ENCODE measurements at places on chromosomes 7 and 10.

DNA sequence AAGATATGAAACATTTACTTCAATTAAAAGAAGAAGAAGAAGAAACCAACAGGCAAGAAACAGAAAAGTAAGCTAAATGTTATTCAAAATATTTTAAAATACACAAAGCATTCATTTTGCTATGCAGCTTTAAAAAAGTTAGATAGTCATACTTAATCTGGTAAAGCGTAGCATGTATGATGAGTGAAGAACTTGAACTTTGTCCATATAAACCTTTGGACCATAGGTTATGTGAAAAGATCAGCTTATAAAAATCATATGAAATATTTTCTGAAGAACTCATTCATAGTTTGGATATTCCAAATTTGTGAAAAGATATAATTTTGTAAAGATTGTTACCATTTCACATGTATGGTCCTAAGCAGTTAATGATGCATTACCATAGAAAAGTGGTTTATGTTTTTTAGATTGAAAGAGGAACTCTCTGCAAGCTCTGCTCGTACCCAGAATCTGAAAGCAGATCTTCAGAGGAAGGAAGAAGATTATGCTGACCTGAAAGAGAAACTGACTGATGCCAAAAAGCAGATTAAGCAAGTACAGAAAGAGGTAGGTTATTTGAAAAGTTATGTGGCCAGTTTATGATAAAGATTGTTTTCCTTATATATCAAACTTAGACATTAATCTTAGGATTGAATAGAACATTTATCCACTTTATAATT is 37.3 kb downstream of the KIF20B start:
- no peak for DNase-seq

DNA sequence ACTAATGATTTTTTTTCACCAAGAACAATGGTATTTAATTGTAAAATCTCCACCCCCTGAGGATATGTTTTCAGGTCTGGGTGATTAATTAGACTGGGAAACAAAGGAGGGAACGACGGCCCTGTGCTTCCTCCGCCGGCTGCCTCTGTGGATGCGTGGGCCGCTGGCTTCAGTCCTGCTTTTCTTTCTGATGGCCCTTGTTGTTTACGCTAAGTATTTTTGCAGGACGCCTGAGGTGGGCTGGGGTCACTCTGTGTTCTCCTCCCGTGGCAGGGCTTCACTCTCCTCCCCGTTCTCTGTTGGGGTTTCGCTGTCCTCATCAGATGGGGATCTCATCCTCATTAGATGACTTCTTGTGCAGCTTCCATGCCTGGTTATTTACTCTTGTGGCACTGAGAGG is 5.2 kb upstream of the ACBD5 start:
- no peak for DNase-seq

DNA sequence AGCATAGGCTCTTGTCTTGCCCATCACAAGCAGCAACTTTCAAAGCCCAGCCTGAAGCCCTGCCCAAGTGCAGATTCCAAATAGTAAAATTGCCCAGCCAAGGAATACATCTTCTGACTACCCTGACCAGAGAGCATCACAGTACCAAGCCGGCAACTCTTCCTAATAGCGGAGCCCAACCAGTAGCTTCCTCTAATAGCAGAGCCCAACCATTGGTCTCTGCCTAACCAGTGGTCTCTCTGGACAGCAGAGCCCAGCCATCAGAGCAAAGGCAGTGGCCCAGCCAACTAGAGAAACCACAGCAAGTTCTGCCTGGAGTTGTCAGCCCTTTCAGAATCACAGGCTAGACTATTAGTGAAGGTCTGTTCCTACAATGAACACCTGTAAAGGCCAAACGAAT is 285.6 kb downstream of the HGF start:
- DNase-seq = no peak

GRCh38 chr7:32379510-32380112 is 110.6 kb downstream of the LSM5 start:
- no peak for DNase-seq

DNA sequence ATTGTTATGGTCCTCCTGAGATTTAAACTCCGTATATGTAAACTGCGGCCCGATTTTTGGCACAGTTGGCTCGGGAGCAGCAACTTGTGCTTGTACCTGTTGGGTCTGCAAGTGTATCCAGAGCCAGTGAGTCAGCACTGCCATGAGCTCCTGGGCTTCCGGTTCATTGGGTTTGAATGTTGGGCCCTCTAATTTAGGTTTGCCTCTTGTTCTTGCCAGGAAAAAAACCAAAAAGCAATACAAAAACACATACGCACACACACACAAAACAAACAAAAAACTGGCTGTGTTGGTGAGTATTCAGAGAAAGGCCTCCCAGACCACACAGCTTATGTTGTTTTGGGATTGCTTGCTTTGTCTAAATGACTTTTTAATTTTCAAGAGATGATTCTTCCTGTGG is 26.3 kb downstream of the SND1 start:
- no peak for DNase-seq
